NCI-H345 (cell line): ENCODE measurements at places on chromosomes 7 and 10.

GRCh38 chr10:14751921-14752320 is 22.8 kb downstream of the FAM107B start:
- no peak for DNase-seq

DNA sequence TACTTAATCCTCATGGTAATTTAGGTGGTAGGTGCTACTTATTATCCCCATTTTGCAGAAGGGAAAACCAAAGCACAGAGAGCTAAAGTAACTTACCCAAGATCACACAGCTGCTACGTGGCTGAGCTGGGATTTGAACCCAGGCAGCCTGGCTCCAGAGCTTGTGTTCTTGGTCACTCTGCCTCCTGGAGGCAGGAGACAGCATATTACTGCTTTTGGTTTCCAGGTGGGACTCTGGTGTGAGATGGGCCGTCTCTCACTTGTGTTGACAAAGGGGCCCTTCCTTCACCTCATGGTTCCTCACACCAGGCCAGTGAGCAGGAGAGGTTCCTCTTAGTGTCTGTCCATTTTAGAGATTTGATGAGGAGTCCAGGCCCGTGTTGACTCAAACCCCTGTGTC is 79.8 kb upstream of the PPIF start:
- DNase-seq: no peak

DNA sequence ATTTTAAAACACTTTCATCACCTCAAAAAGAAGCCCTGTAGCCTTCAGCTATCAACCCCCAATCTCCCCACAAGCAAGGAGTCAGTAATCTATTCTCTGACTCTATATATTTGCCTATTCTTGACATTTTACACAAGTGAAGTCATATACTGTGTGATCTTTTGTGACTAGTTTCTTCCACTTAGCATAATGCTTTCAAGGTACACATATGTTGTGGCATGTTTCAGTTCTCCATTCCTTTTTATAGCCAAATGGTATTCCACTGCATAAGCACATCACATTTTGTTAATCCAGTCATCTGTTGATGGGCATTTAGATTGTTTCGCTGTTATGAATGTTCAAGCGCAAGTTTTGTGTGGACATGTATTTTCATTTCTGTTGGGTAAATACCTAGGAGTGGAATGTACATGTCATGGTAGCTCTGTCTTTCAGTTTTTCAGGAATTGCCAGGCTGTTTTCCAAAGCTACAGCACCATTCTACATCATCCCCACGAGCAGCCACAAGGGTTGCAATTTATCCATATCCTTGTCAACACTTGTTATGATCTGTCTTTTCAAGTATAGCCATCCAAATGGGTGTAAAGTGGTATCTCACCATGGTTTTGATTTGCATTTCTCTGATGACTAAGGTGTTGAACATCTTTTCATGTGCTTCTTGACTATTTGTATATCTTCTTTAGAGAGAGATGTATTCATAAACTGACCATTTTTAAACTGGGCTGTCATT is 405.6 kb downstream of the KCNMA1 start:
- DNase-seq: no peak

GRCh38 chr10:33965795-33966581 is 631.5 kb upstream of the NRP1 start:
- DNase-seq: no peak

GRCh38 chr7:77416621-77417371 is 647 bp upstream of the GSAP start:
- no peak for DNase-seq

- DNase-seq: no peak
Observed at GRCh38 chr10:123475466-123475865, 190.7 kb upstream of the GPR26 start.

DNA sequence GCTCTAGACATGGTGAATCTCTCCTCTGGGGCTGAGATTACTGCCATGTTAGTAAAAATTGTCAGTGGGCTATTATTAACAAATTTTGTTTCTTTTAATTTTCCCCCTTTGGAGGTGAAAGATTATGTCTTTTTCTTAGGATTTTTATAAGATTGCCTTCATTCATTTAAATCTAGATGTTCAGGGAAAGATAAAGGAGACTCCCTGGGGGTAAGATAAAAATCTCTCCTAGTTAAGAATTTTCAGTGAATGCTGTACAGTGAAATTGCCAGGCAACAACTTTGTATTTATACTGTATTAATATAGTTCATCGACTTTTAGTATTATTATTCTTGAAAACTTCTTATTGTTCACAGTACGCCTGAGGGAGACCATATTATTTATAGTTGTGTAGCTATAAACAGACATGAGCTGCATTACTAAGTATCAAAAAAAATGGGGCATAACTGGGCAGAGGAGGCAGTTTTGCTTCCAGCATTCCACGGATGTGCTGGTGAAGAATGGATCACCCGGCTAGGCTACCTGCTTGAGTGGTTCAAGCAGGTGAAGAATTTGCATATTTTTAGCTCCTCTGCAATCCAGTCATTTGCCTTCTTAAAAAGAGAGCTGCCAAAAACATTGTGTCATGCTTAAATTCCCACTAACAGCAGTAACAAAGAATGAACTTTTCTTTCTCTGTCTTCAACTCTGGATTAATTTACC is 552.1 kb downstream of the DNAJB9 start:
- DNase-seq: no peak

DNA sequence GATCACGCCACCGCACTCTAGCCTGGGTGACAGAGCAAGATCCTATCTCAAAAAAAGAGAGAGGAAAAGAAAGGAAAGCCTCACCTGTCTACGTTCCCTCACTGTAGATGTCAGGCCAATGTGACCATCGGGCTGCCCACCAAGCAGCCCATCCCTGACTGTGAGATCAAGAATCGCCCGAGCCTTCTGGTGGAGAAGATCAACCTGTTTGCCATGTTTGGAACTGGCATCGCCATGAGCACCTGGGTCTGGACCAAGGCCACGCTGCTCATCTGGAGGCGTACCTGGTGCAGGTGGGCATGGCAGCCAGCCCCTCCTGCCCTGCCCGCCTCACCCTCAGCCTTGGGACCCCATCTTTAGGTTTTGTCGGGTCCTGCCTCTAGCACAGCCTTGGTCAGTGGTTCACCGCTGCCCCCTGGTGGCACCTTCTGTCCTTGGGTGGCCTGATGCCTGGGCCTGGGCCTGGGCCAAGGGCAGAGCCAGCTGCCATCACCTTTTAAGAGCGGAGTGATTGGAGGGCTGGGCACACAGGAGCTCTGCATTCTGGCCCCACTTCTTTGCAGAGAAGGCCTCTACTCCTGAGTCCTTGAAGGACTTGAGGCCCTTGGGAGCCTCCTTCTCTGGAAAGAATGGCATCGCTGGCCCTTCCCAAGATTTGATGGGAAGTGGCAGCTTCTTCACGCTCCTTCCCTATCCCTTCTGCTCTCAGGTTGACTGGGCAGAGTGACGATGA is 14.4 kb upstream of the AHCYL2 start:
- peak; percentile 38 for DNase-seq

DNA sequence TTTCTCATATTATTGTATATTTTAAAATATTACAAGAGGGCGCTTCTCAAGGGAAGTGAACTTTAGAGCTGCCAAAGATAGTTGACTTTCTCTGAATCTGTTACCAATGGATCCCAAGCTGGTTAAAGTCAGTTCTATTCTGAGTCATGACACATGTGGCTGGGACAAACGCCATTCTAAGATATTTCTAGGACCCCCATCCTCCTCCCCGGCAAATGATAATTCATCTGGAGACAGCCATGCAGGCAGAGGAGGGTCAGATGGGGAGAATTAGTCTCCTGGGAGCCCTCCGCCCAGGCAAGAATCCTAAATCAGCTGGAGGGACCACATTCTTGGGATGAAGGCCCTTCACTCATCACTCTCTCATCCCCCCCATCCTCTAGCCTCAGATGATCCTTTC is 187.7 kb downstream of the GFRA1 start:
- DNase-seq: no peak

- DNase-seq: no peak
Observed at GRCh38 chr10:110455446-110455845, 42.3 kb upstream of the DUSP5 start.

DNA sequence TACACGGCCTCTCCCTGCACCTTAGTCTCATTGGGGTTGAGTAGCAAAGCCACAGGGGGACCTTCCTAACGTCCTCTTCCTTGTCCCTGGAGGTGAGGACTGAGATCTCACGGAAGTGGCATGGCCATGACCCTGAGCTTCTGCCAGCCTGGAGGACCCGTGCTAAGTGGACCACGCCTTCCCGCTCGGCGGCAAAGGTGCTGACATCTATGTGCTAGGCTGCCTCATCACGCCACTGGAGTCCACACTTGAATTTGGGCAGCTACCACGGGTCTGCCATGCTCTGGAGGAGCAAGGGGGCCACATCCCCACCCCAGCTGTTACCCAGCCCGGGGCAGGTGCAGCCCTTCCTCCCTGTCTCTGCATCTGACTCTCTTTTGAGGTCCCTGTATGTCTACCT is 15.3 kb downstream of the GHRHR start:
- DNase-seq: no peak
